A549 treated with GW870086 at 1 μM for 4 hours (cell line): ENCODE measurements at places on chromosomes 5 and 9. TPM values are rescaled to one million over a fixed set of nuclear protein-coding genes. Genes with fewer than 3 reads are reported as not detected.

Gene TRIP13
- total RNA-seq, result 63.4 to 76.4 TPM (median 71.0 TPM) in 5 replicates

Gene HAND1
- total RNA-seq, result 0.19 to 0.26 TPM (median 0.23 TPM) in 5 replicates

Gene PCDHGA11
- total RNA-seq, result 0.03 to 0.07 TPM in 2 of 5 replicates, not detected in the others

Gene CCDC183
- 0.15 to 0.72 TPM (median 0.44 TPM) in 5 replicates for total RNA-seq

Gene UGT3A1
- not detected in 5 replicates for total RNA-seq

Gene IFNA13
- total RNA-seq, result not detected in 5 replicates

Gene OXCT1
- 1.8 to 4.0 TPM (median 2.6 TPM) in 5 replicates for total RNA-seq

Gene FABP6
- total RNA-seq, result 0.49 to 1.5 TPM (median 0.81 TPM) in 5 replicates

Gene ANKRD18A
- total RNA-seq, result 5.6 to 13.3 TPM (median 9.8 TPM) in 5 replicates

Gene PCDHB7
- not detected in 5 replicates for total RNA-seq

Gene IL5
- not detected in 5 replicates for total RNA-seq

Gene SHISAL2B
- not detected in 5 replicates for total RNA-seq

Gene SPATA31E1
- not detected in 5 replicates for total RNA-seq

Gene FBXO4
- total RNA-seq, result 5.8 to 9.0 TPM (median 7.5 TPM) in 5 replicates

Gene REEP2
- 6.1 to 7.7 TPM (median 6.9 TPM) in 5 replicates for total RNA-seq

Gene IL13
- total RNA-seq, result 0.12 TPM in 1 of 5 replicates, not detected in the others

Gene PCAT7
- 0.31 to 0.90 TPM (median 0.67 TPM) in 5 replicates for total RNA-seq

Gene NR6A1
- total RNA-seq, result 1.4 to 2.2 TPM (median 1.8 TPM) in 5 replicates

Gene FCN2
- total RNA-seq, result not detected in 5 replicates

Gene HNRNPH1
- total RNA-seq, result 453 to 606 TPM (median 478 TPM) in 5 replicates

Gene PPP3R2
- total RNA-seq, result not detected in 5 replicates

Gene IFNK
- total RNA-seq, result not detected in 5 replicates

Gene SLC34A3
- 0.06 to 0.17 TPM (median 0.11 TPM) in 5 replicates for total RNA-seq

Gene RANBP3L
- not detected in 5 replicates for total RNA-seq

Gene AGXT2
- total RNA-seq, result not detected in 5 replicates

Gene PCDHGB2
- total RNA-seq, result 0.05 to 0.19 TPM (median 0.10 TPM) in 5 replicates

Gene ARHGEF39
- 12.4 to 18.1 TPM (median 16.3 TPM) in 5 replicates for total RNA-seq

Gene TMC1
- total RNA-seq, result 0.06 to 0.29 TPM (median 0.13 TPM) in 3 of 5 replicates, not detected in the others

Gene FRRS1L
- 0.13 to 0.51 TPM (median 0.19 TPM) in 5 replicates for total RNA-seq

Gene BTNL3
- not detected in 5 replicates for total RNA-seq

Gene MLLT3
- total RNA-seq, result 13.9 to 14.9 TPM (median 14.4 TPM) in 5 replicates

Gene ARID3C
- total RNA-seq, result 0.15 to 0.41 TPM (median 0.21 TPM) in 4 of 5 replicates, not detected in the other

Gene RASEF
- total RNA-seq, result 5.7 to 7.3 TPM (median 7.2 TPM) in 5 replicates

Gene LECT2
- total RNA-seq, result not detected in 5 replicates

Gene RXRA
- total RNA-seq, result 27.3 to 41.7 TPM (median 34.8 TPM) in 5 replicates

Gene TAF11L10
- total RNA-seq, result not detected in 5 replicates

Gene COMMD10
- total RNA-seq, result 33.6 to 39.6 TPM (median 36.1 TPM) in 5 replicates

Gene SPATA9
- total RNA-seq, result not detected in 5 replicates

Gene ZFP37
- 1.3 to 2.5 TPM (median 2.0 TPM) in 5 replicates for total RNA-seq

Gene FST
- 1.3 to 3.1 TPM (median 1.8 TPM) in 5 replicates for total RNA-seq

Gene BICD2
- total RNA-seq, result 27.5 to 36.8 TPM (median 32.4 TPM) in 5 replicates

Gene FBP2
- not detected in 5 replicates for total RNA-seq

Gene FAM153A
- total RNA-seq, result not detected in 5 replicates

Gene HBEGF
- 5.2 to 6.3 TPM (median 5.7 TPM) in 5 replicates for total RNA-seq
